ENCODE measurements at places on chromosomes 2 and 18.

DNA sequence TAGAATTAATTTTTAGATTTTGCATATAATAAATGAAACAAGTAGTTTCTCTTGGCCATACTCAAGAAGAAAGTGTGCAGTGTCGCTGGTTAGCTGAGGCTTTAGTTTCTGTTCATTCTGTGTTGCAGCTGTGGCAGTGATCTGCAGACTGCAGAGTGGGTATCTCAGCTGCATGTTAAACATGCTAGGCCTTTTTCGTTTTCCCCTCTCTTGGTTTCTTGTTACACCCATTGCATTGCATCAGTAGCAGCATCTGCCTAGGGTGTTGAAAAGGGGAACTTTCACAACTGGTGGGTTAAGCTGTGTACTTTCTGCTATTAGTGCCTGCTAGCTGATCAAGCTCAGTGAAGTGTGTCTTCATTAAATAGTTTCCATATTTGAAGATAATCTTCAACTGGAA is 51.3 kb downstream of the ACSL3 start:
- no peak for DNase-seq

- DNase-seq: no peak
Observed at GRCh38 chr2:207341804-207342203, 176.1 kb upstream of the KLF7 start.

DNA sequence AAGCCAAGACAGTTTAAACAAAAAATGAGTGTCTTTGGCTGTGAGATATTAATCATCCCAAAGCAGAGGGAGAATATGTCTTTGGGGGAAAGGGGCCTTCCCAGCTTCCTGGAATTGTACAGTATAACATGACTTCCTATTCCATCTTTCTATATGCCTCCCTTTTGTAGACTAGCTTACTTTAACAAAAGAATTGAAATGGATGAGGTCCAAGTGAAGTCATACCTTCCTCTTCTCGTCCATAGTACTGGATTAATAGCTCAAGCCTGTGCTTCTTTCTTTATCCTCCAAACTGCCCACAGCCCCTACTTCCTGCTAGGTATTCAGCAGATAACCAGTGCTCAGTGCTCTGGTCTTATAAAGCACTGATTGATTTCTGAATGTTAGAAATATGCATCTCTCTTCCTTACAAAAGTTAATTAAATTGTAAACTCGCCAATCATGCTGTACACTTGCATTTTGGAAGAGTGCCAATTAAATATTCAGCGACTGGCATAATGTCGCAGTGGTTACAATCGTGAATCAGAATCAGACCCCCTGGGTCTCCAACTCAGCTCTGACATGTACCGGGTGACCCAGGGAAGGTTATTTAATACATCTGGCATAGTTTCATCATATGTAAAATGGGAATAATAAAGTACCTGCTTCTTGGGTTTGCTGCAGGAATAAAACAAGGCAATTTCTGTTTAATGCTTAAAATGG is 325.1 kb downstream of the RND3 start:
- no peak for DNase-seq

- no peak for DNase-seq
Observed at GRCh38 chr2:214881647-214882202, 72.2 kb upstream of the BARD1 start.

- no peak for DNase-seq
Observed at GRCh38 chr2:203143391-203143790, 95.4 kb upstream of the CYP20A1 start.

DNA sequence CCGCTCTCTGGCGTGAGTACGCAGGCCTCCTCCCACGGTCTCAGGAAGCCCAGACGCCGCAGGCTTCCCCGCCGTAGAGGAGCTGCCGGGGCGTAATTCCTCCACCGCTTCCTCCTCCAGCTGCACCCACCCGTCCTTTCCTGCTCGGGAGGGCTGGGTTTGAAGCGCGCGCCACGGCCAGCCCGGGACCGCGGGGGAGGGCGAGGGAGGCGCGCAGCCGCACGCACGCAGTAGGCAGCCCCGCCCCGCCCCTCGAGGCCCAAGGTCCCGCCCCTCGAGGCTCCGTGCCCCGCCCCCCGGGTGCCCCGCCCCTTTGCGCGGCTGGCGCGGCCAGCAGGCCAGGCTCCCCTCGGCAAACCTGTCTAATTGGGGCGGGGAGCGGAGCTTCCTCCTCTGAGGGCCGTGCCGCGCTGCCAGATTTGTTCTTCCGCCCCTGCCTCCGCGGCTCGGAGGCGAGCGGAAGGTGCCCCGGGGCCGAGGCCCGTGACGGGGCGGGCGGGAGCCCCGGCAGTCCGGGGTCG is at the start of gene MALT1:
TSS of gene MALT1 (plus strand) at position 355 of the 521 bp plus-strand sequence. CDS start 179 bp downstream, outside the sequence.
- DNase-seq: peak; percentile 92

DNA sequence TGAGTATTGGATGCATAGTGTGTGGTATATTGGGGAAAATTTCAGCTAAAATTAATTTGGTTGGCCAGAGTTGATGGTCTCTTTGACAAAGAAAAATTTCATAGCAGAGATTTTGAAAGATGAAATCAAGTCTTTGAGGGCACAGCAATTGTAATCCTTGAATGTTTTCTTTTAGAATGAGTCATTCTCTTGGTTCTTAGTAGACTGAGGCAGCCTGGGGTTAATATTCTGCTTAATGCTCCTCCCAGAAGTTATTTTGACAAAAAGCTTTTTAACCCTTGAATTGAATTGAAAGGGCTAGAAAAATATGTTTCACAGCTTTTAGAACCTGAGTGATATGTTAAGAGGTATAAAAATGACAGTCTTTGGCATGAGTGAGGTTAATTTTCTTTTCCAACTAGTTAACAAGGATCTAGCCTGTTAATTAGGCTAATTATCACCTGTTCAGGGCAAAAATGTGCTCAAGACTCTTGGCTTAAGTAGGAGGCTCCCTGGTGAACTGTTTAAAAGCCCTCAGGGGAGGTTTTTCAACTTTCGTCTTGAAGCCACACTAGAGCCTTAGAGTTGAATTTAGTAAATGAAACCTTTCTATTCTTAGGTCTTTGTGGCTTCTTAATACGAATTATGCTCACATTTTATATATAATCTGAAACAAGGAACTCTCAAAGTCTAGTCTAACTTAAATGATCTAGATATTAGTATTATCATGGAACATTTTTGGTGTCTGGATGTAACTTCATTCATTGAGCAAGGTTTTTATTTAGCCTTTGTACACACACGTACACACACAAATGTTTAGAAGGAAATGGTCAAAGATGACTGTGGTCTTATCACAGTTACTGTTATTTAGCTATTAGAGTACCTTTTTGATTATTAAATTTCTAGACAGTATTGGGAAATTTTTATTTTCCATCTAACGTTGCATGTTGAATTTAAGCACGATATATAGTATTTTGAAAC is 272.5 kb downstream of the ZNF407 start:
- DNase-seq: no peak

DNA sequence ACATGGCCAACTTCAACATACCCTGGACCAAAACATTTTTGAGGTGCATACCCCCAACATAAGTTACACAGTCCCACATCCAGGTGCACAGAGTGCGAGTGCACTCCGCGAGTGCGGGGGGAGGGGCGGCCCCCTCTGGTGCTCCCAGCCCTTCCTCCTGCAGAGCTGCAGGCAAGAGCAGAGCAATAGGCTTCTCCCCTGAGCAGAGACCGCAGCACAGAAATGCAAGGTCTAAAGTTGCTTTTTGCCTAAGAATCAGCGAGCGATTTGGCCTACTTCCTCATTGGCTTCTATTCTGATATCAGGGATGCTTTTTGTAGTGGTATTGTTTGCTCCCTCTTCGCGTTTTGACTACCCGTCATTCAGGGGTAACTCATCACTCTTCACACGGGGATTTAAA is 40.6 kb downstream of the BOLA3 start:
- DNase-seq: no peak

GRCh38 chr18:57970356-57971095 is 73.5 kb upstream of the NEDD4L start:
- no peak for DNase-seq

DNA sequence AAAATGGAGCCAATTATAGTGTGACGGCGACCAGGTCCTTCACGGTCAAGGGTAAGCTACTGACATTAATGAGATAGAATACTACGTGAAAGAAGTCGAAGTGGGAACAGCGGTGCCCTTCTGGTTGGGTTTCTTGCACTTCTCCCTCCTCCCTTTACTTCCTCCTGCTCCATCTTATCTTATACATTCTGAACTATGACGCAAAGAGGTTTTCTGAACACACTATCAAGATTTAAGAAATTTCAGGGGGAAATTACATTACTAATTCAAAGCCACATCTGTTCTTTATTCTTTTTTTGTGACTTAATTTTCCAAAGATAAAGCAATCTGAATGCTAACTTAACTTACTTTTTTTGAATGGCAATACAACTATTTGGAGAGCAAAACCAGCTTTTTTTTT is 14.8 kb upstream of the IL18R1 start:
- DNase-seq: no peak

DNA sequence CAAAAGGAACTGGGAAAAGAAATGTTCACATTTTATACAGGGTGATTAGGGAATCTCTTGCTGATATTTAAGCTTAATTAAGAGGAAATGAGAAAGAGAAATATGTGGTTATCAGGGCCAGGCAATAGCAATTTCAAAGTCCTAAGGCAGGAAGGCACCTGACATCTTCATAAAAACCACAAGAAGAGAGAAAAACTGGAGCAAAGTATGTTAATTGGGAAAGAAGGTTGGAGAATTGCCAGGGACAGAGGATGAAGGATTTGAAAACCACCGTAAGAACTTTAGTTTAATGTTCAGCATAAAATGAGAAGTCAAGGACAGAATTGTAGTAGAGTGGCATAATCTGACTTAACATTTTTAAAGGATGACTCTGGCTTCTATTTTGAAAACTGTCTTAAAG is 691.8 kb upstream of the NRXN1 start:
- no peak for DNase-seq

- no peak for DNase-seq
Observed at GRCh38 chr18:9690418-9691188, 17.5 kb upstream of the RAB31 start.

- DNase-seq: peak; percentile 17
Observed at GRCh38 chr2:230798769-230799399, 65.9 kb upstream of the ITM2C start.

- DNase-seq: no peak
Observed at GRCh38 chr2:73037947-73038585, 33.4 kb downstream of the SFXN5 start.

DNA sequence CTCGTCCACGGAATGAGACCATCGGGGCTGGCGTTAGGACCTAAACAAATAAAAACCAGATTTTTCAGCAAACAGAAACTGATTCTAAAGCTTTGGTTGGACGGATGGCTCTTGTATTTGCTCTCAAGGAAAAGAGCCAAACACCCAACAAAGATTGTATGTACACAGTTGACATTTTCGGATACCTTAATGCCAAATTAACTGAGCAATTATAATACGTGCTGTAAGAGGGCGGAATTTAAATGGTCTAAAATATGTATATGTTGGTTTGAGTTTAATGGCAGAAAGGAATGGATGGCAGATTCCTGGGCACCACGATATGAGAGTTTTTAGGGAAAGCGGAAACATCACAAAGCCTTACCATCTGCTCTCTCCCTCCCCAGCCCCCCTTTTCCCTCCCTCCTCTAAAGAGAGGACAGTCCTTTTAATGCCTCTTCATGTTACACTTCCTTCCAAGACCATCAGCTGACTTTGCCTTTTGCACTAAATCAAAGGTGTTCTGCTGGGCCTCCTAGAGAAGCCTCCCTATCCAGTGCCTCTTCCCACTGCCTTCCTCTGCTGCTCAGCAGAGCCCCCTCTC is 33.3 kb downstream of the STAT1 start:
- DNase-seq: no peak

GRCh38 chr2:35973132-35973736 is 382.3 kb upstream of the CRIM1 start:
- peak; percentile 12 for DNase-seq

- no peak for DNase-seq
Observed at GRCh38 chr2:112643488-112643887, 2.3 kb upstream of the SLC20A1 start.

DNA sequence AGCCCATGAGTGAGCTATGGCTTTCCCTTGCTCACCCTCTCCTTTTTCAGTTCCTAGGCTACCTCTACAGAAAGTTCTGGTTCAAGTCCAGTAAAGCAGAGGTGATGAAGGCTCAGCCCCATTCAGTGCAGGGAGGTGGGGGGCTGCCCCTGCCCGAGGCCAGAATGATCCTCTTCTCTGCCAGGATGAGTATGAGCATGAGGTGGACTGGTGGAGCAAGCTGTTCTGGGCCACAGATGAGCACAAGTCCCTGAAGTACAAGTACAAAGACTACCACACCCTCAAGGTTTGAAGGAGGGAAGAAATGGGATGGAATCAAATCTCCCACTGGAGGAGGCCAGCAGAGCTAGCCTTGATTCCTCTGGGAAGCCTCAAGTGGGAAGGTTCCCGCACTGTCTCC is 42.4 kb downstream of the LMAN2L start:
- DNase-seq: no peak

DNA sequence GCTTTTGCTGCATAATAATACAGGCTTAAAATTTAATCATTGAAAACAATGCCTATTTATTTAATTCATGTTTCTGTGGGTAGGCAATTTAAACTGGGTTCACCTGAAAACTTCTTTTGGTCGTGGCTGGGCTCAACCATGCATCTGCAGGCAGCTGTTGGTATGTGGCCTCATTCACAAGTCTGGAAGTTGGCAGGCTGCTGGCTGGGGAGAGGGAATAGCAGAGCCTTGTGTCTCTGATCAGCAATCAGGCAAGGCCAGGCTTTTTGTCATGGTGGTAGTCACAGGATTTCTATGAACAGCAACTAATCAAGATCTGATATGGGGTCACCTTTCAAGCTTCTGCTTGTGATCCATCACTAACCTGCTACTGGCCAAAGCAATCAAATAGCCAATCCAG is 130.1 kb upstream of the KCNJ3 start:
- no peak for DNase-seq

GRCh38 chr2:60552851-60553494 is 481 bp downstream of the BCL11A start:
- DNase-seq: no peak

DNA sequence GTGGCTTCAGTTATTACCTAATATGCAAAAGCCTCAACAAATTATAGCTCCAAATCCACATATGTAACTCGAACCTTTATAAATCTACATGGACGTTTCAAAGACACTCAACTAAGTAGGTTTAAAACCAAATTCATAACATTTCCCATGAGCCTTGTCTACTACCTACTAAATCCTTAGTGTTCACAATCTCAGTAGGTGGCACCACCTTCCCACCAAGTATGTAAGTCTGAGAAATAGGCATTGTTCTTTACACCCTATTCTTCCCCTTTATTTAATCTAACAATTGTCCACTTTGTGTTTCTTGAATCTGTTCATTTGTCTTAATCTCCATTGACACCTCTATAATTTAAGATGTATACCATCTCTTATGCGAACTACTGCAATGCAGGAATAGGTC is 4.6 kb downstream of the PIGN start:
- no peak for DNase-seq

- no peak for DNase-seq
Observed at GRCh38 chr2:42905341-42906110, 113.1 kb upstream of the HAAO start.
